ENCODE measurements at places on chromosomes 7 and 10.
A peak's percentile ranks its signal among the peaks of the same experiment; 100 is the strongest.

- DNase-seq, result no peak
Measured at GRCh38 chr7:147523056-147523455, 1067.5 kb upstream of the C7orf33 start.

DNA sequence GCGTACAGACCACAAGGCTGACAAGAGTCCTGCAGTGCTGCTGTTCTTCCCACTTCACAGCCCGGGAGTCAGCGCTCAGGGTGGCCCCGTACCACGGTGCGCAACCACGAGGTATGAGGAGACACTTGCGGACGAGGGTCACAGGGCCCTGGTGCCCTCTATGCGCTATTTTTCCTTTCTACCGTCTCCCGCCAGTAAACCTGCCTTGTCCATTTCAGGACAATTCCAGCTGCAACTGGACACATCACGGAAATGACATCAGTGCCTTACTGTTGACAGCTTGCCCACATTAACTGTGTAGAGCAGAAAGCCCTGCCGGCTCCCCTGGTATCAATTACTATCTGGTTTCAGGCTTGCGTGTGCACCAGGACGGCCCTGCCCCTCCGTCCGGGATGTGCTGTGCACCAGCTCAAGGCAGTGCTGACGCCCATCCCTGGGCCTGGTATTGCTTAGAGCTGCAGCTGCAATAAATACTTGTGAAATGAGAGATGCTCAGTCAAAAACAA lies 65.1 kb downstream of the ZRANB1 start:
- no peak for DNase-seq

DNA sequence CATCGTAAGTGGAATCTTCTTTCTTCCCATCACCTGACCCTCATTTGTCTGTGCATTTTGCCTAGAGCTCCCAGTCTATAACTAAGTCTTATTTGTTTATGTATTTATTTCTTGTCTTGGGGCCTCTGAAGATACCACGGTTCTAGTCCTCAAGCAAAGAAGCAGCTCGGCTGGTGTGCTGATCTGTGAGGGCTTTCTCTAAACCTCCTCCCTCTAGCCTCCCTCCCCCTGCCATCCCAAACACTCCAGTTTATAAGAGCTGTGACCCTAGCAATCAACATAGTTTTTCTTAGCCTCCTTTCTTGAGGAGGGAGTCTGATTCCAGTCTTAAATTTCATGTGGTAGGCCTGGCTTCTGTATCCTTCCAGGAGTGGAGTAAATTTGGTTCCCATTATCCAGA lies 15.7 kb upstream of the NDUFA5 start:
- DNase-seq, result no peak

DNA sequence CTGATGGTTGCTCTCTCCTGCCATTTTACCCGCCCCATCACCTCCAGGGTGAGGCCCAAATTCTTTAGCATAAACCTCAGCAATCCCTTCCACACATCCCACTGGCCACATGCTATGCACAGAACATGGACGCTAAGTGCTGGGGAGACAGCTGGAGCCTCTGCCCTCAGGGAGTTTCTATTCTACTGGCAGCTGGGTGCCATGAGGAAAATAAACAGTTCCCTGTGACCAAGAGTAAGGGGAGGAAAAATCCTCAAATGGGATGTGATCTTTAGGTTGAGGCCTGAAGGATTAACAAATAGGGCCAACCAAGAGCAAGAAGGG lies 1.2 kb downstream of the PARP12 start:
- DNase-seq, result no peak

- DNase-seq, result no peak
Measured at GRCh38 chr10:90007226-90007625, 305.8 kb downstream of the KIF20B start.

- no peak for DNase-seq
Measured at GRCh38 chr10:33655165-33655815, 320.8 kb upstream of the NRP1 start.

DNA sequence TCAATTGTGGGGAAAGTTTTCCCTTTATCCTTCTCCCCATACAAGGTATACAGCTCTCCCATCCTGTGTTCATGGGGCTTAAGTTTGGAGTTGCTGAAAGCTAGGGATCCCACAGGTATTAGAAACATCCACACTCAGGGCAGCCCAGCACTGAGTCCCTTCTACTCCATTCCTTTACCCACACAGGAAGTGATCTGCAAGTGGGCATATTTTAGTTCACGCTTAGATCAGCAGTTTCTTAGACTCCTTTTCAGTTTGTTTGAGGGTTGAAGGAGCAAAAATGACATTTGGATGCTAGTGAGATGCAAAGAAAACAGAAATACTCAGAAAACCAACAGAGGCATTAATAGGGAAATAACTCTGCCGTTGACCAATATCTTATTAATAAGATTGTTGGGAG lies 134.7 kb downstream of the VPS50 start:
- DNase-seq, result no peak

GRCh38 chr7:92340016-92340415 lies 94.2 kb downstream of the ANKIB1 start:
- DNase-seq, result no peak

- no peak for DNase-seq
Measured at GRCh38 chr7:121077165-121077630, 88.7 kb downstream of the CPED1 start.

DNA sequence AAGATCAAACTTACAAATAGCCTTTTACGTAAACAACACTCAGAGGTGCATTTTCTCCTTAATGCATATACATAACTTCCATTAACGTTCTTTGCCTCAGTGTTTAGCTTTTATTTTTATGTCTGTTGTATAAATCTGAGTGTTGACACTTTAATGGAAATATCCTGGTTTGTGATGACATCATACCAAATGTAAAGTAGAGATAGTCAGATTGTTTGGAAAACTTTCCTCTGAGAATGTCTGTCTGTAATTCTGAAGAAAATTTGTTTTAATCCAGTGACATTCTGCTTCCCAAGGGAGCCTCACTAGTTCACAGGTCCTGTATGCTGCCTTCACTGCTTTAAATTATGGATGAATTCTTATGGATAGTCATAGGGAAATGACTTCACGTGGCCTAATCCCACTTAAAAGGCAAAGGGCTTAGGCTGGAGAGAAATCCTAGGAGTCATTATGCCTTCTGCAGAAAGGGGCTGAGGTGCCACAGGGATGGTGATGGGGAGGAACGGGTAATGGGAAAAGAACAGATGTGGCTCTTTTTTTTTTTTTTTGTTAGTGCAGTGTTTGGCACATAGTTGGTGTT lies 93.2 kb downstream of the DNAJB9 start:
- no peak for DNase-seq

- DNase-seq, result no peak
Measured at GRCh38 chr10:122464250-122464510, 2.8 kb downstream of the HTRA1 start.

GRCh38 chr10:49768329-49768728 lies 6.2 kb upstream of the OGDHL start:
- DNase-seq, result no peak

DNA sequence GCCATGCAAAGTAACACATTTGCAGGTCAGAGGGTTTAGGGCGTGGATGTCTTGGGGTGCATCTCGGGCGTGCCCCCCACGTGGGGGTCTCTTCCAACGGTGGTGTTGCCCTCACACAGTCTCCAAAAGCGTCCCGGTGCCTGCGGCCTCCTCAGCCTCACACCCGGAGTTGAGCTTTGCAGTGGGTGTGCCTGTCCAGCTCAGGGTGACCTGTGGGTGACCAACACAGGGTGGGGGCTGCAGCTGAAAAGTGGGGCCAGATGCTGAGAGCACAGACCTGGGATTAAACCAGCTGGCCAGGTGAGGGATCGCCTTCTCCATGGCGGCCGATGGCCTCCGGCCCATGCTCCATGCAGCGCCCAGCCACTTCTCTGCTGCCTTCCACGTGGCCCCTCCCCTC lies 63.1 kb downstream of the PWWP2B start:
- DNase-seq, result no peak

GRCh38 chr7:55481155-55481554 lies 91.1 kb downstream of the VOPP1 start:
- no peak for DNase-seq

- no peak for DNase-seq
Measured at GRCh38 chr7:42567051-42567450, 330.0 kb upstream of the GLI3 start.

- peak; percentile 16 for DNase-seq
Measured at GRCh38 chr7:152674860-152675758, 832 bp downstream of the XRCC2 start.

DNA sequence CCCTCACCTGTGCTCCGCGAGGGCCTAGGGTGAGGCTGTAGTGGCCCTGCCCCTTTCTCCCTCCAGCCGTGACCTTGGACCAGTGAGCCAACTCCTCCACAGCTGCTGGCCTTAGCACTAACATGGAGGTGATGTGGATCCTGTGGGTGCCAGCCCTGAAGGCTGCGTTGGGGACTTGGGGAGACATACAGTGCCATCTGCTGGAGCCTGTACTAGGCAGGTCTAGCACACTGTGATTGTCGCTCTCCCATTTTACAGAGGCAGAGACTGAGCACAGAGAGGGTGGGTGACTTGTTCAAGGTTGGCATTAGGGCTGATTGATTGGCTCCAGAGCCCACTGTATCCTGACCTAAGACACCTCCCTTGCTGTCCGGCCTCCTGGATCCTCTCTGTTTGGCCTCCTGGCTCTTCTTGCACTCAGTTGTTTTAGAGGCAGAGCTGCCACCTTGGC lies 37.6 kb downstream of the PRF1 start:
- DNase-seq, result no peak

DNA sequence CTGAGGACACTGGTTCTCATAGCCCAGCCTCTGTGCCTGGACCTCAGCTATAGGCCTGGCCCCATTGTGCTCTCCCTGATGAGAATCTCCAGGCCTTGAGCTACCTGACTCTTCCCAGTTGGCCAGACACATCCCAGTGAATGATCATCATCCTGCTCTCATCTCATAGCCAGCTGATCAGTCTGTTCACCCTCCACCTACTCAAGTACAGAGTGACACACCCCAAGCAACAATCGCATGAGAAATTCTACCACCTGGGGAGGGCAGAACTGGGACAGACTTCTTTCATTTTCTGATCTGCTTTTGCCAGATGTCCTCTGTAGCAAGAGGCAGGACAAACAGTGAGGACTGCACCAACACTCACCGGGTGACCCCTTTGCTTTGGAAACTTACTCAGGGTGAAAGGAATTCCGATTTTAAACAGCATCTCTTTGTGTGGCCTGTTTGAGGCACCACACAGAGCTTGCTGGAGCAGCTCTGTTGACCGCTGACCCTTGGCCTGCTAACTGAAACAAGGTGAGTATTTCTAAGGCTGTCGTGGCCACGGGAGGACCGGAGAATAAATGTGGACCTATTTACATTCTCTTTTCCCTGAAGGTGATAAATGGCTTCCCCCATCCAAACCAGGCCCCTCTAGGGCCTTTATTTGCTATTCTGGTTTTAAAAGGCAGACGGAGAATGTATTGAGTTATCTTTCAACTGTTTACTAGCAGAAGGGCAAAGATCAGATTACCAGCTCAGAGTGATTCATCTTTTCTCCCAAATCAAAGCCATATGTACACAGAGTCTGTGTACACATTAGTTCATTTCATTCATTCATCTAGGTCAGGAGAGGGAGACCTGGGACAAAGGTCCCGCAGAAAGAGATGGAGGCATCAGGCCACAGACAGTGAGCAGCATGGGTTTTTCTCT lies 181.4 kb upstream of the TNS3 start:
- DNase-seq, result peak; percentile 65

DNA sequence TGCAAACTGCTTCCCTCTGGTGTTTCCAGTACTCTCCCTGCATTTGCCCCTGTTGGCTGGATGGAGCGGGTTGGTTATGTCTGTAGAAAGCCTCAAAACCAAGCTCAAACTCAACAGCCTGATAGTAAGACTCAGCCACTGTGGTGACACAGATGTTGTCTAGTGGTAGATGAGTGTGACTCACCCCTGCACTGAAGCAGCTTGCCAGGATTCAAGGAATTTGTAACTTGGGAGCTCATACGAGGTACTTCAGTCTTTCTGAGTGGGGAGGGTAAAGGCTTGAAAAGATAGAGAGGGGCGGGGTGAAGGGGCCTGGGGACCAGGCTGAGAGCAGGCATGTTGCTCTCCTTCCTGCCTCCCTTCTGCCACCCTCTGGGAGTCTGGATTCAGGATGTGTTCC lies 22.9 kb upstream of the AQP1 start:
- DNase-seq, result no peak

GRCh38 chr7:37440738-37441385 lies 7.8 kb downstream of the ELMO1 start:
- DNase-seq, result no peak

- DNase-seq, result no peak
Measured at GRCh38 chr7:50647286-50647980, 82.2 kb upstream of the DDC start.

DNA sequence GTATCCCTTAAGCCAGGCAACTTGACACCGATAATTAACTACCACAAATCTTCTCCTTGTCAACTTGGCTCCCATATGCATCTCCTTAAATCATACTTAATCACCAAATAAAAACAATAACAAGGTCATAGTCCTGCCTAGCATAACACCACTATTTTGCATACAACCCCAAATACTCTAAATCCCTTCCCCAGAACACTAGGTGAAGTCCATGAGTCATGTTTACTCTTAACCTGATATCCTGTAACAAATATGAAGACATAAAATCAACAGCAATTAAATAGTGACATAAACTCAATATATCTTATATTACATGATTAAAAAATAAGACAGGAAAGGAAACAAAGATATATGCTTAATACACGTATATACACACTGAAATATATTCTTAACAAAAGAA lies 362.0 kb downstream of the ETV1 start:
- DNase-seq, result no peak

DNA sequence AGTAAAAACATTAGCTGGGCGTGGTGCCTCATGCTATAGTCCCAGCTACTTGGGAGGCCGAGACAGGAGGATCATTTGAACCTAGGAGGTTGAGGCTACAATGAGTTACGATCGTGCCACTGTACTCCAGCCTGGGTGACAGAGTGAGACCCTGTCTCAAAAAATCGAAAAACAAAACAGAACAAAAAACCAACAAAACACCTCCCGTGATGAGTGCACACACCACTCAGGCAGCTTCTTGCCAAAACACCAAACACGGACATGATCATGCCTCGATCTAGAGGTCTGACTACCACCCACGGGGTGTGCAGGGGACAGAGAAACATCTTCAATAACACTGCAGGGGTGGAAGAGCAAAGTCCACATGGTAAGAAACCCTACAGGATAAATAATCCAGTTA lies 44.4 kb downstream of the AMZ1 start:
- no peak for DNase-seq

GRCh38 chr10:102222797-102223196 lies 3.3 kb upstream of the ELOVL3 start:
- no peak for DNase-seq
